Cerebellar nuclear complex (tissue), 1 donor: ENCODE measurements at places on chromosomes 7 and 10.

DNA sequence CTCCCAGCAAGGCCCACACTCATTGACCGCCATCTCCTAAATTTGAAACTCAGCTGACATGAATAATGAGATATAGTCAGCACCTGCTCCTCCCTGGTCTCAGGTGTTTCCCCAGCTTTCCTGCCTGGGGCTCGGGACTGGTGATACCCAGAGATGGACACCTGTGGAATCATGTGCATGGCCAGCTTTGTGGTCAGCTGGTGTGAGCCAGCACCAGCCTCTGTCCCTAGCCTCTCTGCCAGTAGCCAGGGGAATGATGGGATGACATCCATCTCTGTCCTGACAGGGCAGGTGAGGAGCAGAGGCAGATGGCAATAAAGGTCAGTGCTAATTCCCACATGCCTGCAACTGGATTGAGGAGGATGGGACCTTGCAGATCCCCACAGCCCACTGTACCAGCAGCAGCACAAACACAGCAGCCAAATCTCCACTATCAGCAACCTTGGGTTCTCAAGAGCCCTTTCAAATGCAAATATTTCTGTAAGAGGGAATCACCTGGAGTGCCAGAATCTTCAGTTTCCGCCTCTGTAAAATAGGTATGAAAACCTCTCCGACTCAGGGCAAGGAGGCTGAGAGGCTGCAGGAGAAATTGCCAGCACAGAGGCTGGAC is 329.2 kb upstream of the ZMIZ1 start:
- DNase-seq, result no peak

DNA sequence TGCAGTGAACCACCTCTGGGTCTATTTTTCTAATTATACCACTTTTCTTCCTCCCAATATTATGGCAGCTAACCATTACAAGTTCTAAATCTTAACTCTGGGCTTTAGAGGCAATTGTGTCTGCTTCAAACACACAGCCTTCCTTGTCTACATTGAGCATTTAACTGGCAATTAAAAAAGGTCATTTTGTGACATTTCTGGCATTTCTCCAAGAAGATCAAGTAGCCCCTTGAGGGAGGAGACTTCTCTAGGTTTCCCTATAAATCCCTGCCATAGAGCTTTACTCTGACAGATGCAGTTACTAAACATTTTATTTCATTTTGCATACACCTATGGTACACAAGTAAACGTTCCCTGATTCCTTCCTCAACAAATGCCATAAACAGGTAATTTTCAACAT is 33.4 kb upstream of the FAM133B start:
- DNase-seq, result no peak

DNA sequence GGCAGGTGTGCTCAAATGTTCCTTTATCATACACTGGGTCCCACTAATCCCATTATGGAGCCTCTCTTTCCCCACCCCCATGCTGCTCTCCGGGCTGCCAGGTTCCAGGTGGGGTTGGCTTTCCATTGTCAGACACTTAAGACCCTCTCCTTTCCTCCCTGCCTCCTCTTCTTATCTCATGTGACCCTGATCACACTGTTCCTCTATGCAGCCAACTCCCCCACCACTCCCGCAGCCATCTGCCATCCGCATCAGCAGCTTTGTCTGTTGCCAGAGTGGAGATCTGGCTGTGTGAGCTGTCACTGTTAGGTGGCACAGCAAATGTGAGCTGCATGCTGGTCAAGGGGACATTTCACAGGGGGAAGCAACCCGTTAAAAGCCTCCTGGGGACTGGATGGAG is 391.4 kb downstream of the TNS3 start:
- peak; percentile 25 for DNase-seq

DNA sequence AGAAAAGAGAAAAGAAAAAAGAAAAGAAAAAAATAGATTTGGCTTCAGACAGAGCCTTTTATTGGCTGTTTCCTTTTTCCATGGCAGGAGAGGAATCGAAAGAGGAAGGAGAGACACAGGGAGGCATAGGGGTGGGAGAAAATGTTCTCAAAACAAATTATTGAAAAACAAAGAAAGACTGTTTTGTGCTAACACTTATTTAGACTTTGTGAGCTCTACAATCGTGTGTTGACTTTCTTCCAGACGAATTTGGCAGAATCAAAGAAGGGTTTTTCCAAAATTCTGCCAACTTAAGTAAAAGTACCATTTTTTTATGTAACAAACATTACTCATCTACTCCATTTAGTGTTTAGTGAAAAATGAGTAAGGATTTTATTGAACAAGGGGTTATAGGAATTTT is 982.2 kb downstream of the REEP3 start:
- DNase-seq, result no peak

DNA sequence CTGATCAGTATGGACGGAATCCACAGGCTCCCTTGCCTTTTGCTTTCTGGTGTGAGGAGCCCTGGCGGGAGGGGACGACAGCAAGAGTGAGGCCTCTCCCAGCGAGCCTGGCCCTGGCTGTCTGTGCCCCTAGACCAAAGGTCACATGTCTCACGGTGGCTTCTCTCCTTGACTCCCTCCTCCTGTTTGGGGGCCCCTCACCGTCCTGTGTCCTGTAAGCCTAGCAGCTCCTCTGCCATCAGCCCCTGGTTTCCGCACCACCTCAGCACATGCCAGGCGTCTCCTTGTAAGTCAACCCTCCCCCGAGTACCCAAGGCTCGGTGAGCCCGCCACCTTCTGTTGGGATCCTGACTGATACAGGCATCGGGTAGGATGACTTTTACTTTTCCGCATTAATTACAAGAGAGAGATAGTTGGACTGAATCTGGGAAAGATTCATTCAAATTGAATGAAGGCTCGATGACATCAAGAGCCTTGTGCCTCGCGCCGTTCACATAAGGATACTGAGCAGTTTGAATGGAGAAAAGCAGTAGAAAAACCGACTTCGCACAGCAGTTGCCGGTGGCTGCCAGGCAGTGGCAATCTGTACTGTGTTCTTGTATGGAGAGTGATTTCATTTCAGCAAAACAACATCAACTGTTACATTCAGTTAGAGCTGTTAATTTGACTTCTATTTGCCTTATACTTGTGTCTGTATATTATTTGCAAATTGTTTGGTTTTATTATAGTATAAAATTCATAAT is 119.8 kb downstream of the XRCC2 start:
- no peak for DNase-seq

GRCh38 chr7:84231157-84231556 is 36.6 kb upstream of the SEMA3A start:
- DNase-seq, result no peak

DNA sequence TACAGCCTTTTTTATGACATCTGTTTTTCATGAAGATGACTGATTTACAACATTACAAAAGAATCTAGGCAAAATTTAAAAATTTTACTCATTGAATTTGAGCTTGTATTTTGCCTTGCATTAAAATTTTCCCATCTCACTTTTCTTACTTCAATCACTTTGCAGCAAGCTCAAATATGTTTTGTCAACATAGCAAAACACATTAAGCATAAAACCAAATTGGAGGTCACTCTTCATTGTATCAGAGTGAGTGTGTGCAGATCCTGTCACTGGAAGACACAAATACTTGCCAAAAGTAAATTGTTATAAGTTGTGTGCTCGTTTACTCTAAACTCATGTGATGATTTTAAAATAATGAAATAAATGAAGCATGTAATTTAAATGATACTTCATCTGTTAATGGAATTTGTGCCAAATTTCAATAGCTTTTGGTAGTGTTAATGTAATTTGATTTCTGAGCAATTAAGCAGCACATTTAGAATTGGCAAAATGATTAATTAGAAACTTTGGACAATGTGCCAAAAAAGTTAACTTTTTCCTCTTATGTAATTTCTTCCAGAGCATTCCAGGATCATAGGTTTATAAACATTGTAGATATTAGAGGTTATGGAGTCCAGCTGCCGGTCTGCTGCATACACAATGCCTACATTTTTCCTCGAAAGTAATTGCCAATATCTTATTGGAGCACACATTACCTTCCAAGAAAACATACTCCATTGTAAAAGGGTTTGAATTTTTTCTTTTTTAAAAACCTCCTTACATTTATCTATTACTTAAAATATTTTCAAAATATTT is 1078.2 kb upstream of the LRRTM3 start:
- DNase-seq, result no peak

- DNase-seq, result peak; percentile 47
Measured at GRCh38 chr10:110802551-110803238, 69.0 kb upstream of the PDCD4 start.

GRCh38 chr7:127628445-127628844 is 10.5 kb upstream of the PAX4 start:
- DNase-seq, result no peak

DNA sequence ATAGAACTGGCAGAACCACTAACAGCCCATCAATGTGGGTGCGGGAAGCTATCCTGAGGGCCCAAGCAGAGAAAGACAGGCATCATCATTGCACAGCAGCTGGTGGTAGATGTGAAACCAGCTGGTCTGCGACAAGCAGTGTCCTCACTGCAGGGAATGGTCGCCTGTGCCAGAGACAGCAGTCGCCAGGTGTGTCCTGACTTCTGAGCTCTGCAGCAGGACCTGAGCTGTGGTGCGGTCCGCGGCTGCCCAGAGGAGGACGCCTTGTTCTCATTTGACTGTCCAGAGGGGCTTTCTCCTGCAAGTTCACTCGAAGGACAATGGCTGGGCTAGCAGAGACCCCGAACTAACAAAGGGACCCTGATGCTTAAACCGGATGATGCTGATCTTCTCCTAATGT is 97.4 kb downstream of the LRRC18 start:
- DNase-seq, result no peak

- no peak for DNase-seq
Measured at GRCh38 chr7:157568770-157569584, 232.2 kb downstream of the DNAJB6 start.

GRCh38 chr10:4399556-4399955 is 426.5 kb upstream of the AKR1E2 start:
- no peak for DNase-seq

GRCh38 chr10:96313344-96313743 is 9.1 kb downstream of the DNTT start:
- no peak for DNase-seq

DNA sequence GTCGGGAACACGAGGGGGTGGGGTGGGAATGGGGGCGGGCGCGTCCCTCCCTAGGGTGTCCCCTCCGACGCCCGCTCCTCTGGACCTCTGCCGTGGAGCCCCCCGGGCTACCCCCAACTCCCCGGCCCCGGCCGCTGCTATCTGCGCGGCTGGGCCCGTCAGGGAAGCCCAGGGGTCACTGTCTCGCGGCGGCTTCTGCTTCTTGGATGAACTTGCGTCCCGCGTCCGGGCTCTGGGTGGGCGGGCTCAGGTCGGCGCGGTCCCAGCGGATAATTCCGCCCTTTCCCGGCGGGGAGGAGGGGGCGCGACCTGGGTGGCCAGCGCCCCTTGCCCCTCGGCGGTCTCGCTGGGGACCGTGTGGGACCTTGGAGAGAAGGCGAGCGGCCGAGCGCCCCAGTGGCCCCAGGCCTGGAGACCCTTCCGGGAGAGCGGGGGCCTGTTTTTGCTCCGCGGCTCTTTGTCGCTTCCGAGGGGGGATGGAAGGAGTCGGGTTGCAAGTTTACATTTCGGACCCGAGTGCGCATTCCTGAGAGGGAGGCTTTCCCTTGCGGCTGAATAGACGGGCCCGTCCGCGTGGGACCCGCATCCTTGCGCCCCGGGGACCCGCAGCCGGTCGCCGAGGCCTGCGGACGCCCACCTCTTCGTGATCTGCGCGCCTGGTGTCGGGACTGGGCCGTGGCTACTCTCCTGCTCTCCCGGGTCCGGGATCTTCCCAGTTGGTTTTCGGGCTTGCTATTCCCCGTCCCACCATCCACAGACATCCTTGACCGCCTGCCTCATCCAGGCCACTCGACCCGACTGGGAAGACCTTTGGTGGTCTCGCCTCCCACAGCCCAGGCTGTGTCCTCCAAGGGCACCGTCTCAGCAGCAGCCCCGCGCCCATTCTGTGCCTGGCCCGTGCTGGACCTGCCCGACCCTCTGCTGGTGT is 812 bp downstream of the DOCK1 start:
- DNase-seq, result no peak

GRCh38 chr7:150787321-150788281 is 12.6 kb downstream of the TMEM176B start:
- no peak for DNase-seq

- DNase-seq, result no peak
Measured at GRCh38 chr10:43921881-43922280, 273.2 kb upstream of the ZNF32 start.

DNA sequence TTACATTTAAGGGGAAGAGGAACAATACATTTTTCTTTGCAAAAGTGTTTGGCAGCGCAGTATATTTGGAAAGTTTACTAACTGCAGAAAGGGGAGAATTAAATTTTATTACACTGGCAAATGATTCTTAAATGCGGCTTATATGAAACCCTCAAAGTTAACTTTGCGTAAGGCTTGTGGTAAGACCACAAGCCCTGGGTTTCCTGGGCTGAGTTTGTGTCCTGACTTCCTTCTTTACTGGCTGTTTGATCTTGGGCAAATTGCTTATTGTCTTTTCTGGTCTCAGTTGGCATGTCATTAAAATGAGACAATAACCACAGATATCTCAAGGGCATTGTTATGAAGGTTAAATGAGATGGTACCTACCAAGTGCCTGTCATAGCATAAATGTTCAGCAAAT is 106.8 kb downstream of the GLRX3 start:
- DNase-seq, result no peak

DNA sequence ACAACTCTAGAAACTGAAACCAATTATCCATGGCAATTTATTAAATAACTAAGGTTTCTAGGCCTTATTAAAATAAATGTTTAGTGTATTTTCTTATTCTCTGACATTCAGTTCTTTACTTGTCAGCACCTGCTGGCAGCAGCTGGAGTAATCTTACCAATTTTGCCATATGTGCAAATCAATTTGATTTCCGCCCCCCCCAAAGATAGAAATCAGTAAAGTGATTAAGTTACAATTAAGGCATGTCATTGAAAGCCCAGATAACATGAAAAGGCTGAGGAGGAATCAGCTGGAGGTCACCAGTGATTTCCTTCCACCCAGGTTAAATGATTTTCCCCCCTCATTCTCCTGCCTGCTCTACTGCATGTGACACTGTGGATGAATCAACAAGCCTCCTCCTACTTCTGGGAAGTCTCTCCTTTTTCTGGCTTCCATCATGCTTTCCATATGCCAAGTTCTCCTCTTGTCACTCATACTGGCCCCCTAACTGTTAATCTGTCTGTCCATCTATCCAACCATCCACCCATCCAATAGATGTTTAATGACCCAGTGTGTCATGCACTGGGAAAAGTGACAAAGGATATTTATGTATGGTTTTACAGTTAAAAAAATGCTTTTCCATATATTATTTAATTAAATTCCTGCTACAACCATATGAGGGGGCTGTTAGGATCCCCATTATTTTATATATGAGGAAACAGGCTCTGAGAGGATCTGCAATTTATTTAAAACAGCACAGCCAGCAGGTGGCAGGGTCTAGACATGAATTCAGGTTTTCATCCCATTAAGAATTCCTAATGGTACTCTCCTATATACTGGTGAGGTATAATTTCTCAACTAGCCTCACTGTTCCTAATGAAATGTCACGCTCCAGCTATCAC is 116.5 kb downstream of the ATXN7L1 start:
- no peak for DNase-seq

- no peak for DNase-seq
Measured at GRCh38 chr7:82527851-82528250, 84.3 kb upstream of the CACNA2D1 start.

- DNase-seq, result no peak
Measured at GRCh38 chr10:130782467-130782866, 529.1 kb downstream of the TCERG1L start.

- DNase-seq, result no peak
Measured at GRCh38 chr10:132547421-132547861, 9.9 kb downstream of the INPP5A start.

- DNase-seq, result no peak
Measured at GRCh38 chr7:128056901-128057300, 25.7 kb upstream of the LRRC4 start.

GRCh38 chr7:107836237-107837144 is 33.5 kb upstream of the SLC26A3 start:
- no peak for DNase-seq

GRCh38 chr7:151346470-151346769 is 4.8 kb downstream of the NUB1 start:
- DNase-seq, result no peak
